Fibroblast of skin of back (primary cell): ENCODE measurements at places on chromosomes 12 and 14.

DNA sequence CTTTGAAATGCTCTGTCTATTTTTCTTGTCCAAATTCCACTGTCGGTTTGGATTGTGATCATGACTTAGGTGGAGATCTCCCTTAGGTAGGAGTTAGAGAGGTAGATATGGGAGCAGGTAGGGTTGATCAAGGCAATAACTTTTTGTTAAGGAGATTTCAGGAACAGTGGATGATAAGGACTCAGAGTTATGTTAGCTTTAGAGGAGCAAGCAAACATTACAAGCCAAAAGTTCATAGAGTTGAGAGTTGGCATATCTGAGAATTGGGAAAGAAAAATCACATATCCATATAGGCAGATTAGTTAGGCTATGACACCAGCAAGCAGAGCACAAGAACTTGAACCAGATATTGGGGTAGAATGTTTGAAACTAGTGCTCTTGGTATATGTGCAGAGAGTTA, 43.1 kb upstream of the C12orf75 start:
- no peak for DNase-seq

GRCh38 chr12:101772012-101772775, 32.9 kb upstream of the SYCP3 start:
- no peak for DNase-seq

DNA sequence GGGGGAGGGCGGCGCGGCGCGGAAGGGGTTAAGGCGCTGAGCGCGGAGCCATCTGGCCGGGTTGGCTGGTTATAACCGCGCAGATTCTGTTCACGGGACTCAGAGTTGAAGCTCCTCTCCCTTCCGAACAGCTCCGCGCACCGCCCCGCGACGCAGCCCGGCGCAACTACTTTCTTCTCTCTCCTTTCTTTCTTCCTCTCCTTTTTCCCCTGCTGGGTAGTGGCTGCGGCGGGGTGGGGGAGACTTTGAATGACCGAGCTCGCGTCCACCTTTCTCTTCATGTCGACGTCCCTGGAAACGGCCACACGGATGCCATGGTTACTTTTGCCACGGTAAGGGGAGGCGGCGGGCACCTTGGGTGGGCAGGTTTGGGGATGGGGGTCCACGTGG, at the start of gene NTF3:
TSS of gene NTF3 (plus strand) at position 98 of the 390 bp plus-strand sequence. CDS start at position 315, 217 bp downstream.
- peak; percentile 73 for DNase-seq

DNA sequence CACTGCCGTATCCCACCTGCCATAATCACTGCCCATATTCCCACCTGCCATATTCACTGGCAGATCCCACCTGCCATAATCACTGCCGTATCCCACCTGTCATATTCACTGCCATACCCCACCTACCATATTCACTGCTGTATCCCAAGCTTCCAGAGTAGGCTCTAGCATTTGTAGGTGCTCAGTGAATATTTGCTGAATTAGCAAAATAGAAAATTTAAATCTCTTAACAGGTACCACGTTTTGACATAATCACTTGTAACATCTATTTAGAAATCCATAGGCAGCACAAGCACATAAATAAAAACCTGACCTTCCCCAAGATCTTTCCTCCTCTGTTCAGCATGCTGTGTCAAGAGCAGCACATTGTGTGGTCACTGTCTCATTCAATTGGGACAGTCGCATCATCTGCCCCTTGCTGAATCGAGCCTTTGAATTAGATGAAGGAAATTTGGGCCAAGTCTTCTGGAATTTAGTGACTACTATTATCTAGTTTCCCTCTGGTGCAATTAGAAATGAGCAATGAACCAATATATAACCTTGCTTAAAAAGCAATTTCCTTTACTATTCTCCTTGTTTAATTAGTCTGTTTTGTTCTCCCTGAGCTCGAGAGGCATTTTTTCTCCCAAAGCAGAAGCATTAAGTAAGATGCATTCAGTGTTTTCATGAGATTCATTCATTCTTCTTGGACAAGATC, 144.9 kb upstream of the FGD4 start:
- DNase-seq = no peak

DNA sequence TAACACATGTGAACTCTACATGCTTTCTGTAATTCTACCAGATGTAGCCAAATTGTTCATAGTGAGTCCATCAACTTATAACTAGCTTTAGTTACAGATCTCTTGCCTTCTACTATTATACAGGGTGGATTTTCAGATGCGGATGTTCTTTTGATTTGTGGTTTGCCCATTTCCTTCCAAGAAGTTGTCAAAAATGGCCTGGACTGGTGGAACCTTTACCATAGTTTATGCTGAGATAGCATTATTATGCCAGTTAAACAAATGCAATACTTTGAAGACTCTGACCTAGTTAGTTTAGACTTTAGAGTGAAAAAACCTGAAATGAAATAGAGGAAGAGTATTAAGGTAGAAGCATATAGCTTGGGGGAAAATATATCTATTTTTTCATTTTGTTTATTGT, 27.4 kb upstream of the CFL2 start:
- no peak for DNase-seq

GRCh38 chr12:96054244-96054610, 18.8 kb upstream of the LTA4H start:
- no peak for DNase-seq

DNA sequence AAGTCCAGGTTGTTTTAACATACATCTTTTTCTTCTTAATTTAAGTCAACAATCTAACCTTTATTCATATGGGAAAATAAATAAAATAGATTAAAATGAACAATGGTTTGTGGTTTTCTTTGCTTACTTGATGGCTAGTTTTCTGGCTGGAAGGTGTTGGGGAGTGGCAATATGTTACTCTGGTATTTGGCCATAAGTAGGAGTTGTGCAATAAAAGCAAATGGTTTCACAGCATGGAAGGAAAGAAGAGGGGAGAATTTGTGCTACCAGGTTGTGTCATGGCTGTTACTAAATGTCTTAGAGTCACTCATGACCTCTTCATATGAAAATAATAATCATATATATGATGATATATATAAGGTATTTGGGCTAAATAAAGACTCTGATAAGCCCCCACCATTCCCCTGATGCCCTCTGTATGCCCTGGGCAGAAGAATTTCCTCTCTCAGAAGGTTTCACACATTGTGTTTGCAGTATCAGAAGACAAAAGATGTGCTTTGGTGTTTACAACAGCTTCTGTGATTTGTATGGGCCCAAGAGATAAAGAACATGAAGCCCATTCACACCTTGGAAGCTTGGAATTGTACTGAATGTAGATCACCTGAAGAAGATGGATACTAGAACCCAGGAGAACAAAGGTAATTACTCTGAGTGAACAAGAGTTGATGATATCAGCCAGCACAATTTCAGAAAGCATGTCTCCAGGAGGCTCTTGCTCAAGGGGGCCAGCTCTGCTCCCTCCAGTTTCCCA, 160.9 kb downstream of the ALG10B start:
- no peak for DNase-seq

DNA sequence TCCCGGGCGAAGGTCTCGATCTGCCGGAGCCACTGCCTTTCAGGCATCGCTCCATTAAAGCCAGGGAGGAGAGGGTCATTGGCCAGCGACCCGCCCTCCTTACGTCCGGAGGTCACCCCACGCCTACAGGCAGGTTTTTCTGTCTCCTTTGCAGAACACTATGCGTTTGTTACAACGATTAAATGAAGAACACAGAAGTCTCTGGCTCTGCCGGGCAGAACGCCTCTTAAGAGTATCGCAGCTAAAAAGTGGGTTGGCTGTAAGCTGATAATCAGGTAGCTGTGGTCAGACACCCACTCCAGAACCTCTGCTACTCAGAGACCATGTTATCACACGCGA, 15.0 kb downstream of the OTX2 start:
- DNase-seq = no peak

- DNase-seq = no peak
Measured at GRCh38 chr14:43132441-43132840, 1374.6 kb downstream of the FSCB start.

DNA sequence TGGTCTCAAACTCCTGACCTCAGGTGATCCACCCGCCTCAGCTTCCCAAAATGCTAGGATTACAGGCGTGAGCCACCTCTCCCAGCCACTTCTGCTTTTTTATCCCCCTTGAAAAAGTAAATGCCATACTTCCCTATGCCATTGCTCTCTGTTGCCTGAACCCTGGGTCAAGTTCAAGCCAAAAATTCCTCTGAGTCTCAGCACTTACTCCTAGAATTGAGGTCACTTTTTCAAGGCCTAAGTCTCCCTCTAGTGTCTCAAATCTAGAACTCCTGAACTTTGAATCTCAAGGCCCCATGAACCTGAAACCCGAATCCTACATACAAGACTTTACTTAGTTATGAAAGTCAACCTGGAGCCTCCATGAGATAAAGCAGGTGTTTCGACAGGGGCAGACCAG, 1.4 kb upstream of the APOBEC1 start:
- DNase-seq = peak; percentile 6

DNA sequence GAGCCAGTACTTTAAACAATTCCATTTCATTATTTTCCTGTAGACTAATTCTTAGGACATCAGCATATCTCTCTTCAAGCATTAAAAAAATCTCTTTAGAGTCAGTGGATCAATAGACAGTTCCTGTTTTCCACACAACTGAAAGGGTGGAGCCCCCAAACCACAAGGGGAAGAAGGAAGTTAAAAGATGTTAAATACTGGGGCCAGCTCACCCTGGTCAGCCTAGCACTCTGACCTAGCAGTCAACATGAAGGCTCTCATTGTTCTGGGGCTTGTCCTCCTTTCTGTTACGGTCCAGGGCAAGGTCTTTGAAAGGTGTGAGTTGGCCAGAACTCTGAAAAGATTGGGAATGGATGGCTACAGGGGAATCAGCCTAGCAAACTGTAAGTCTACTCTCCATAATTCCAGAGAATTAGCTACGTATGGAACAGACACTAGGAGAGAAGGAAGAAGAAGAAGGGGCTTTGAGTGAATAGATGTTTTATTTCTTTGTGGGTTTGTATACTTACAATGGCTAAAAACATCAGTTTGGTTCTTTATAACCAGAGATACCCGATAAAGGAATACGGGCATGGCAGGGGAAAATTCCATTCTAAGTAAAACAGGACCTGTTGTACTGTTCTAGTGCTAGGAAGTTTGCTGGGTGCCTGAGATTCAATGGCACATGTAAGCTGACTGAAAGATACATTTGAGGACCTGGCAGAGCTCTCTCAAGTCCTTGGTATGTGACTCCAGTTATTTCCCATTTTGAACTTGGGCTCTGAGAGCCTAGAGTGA, at the start of gene LYZ:
TSS of gene LYZ (plus strand) at position 220 of the 777 bp plus-strand sequence. CDS start at position 248, 28 bp downstream.
- no peak for DNase-seq

GRCh38 chr12:72295744-72296143, 23.6 kb downstream of the TRHDE start:
- DNase-seq = peak; percentile 80

DNA sequence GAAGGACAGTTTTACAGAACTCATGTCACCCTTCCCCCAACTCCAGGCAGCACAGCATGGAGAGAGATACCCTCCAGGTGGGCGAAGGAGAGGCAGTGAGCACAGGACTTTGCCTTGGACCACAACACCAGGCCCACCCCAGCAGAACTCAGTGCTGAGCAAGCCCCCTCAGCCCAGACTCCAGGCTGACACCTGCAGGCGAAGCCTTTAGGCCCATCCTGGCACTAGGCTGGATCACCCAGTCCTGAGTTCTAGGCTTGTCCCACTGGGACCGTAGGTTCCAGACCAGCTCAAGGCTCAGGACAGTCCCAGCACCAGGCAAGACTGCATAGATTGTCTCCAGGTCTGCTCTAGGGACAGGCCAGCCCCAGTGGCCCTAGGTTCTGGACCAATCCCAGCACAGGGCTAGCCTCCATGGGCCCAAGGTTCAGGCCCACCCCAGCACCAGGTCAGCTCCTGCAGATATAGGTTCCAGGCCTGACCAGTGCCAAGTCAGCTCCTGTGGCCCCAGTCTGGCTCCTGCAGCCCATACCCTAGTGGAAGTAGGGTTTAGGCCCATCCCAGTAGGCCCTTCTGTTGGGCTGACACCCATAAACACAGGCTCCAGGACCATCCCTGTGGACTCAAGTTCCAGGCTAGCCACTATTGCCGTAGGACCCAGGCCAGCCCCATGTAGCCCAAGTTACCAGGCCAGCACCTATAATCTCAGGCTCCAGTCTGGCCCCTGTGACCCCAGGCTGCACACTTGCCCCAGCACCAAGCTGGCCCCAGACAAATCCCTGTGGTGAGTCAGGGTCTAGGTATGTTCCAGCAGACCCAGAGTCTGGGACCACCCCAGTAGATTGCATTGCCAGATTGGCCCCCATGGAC, 9.4 kb downstream of the WASHC3 start:
- no peak for DNase-seq

- DNase-seq = no peak
Measured at GRCh38 chr12:2955888-2956287, 3.3 kb upstream of the TEAD4 start.

GRCh38 chr12:94670075-94670474, 19.7 kb upstream of the TMCC3 start:
- no peak for DNase-seq

DNA sequence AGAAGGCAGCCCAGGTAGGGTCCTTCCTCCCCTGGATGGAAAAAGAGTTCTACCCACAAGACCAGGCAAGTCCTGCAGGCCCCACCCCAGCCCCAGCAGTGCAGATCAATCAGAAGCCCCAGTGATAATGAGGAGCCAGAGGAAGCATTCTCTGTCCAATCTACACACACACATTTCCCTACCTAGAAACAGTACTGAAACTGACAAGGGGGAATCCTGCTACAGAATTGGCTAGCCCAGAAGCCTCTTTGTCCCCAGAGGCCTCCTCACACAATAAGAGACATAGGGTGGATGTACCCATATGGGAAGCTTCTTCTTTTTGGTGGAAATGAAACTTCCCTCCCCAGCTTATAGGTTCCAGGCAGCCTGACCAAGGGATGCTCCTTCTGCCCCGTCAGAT, 9.9 kb downstream of the FSCB start:
- no peak for DNase-seq

GRCh38 chr14:64407329-64407728, 19.2 kb downstream of the MTHFD1 start:
- no peak for DNase-seq

GRCh38 chr14:99730876-99731546, 46.9 kb downstream of the CYP46A1 start:
- DNase-seq = no peak

- DNase-seq = peak; percentile 17
Measured at GRCh38 chr14:92224358-92224954, 98.5 kb upstream of the SLC24A4 start.

DNA sequence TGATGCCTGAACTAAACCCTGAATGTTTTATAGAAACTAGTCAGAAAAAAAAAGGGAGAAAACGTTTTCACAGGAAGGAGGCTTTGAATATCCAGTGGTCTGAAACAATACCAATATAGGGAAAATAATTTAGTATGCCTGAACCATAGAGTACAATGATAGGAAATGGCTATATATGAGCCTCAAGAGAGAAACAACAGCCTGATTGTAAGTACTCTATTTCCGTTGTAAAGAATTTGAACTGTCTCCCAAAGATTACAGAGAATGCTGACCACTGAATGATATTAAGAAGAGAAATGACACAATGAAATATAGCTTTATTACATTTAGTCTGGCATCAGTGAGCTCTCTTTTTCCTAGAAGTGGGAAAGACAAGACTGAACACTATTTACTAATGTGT, 5.5 kb upstream of the GABARAPL1 start:
- no peak for DNase-seq
